ENCODE measurements at places on chromosomes 12 and 14. TPM values are rescaled to one million over a fixed set of nuclear protein-coding genes. Genes with fewer than 3 reads are reported as not detected.

DNA sequence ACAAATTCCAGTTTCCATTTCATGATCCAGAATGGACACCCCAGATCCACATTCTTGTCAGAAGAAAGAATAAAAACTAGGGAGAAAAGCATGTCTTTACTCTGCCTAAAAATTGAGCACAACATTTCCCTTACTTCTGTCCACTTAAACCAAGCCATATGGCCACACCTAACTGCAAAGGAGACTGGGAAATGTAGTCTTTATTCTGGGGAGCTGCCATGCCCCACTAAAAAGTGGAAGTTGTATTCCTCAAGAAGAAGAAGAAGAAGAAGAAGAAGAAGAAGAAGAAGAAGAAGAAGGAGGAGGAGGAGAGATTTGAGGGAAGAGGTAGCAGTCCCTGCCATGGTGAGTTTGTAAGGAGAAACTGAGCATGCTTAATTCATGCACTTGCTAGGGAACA, 84.5 kb downstream of the GPR65 start:
- DNase-seq = no peak

DNA sequence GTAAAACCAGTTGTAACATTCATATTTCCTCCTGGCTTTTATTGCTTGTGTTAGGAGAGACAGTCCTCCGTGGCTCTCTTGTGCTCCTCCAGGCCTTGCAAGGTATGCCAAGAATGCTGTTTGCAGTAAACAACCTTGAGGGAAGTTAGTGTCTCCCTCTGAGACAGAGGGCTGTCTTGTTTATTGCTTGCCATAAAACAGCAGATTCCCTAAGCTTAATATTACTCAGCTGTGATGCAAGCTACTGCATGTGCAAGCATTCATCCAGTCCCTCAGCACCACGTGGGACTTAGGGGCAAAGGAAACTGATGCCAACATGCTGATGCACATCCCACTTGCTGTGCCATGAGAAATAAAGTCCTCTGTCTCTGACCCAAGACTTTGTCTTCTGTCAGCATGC, 6.6 kb downstream of the POMT2 start:
- DNase-seq = peak; percentile 41

GRCh38 chr12:91239481-91239880, 56.9 kb upstream of the DCN start:
- peak; percentile 30 for DNase-seq

GRCh38 chr12:113537751-113538087, 66.0 kb upstream of the LHX5 start:
- no peak for DNase-seq

DNA sequence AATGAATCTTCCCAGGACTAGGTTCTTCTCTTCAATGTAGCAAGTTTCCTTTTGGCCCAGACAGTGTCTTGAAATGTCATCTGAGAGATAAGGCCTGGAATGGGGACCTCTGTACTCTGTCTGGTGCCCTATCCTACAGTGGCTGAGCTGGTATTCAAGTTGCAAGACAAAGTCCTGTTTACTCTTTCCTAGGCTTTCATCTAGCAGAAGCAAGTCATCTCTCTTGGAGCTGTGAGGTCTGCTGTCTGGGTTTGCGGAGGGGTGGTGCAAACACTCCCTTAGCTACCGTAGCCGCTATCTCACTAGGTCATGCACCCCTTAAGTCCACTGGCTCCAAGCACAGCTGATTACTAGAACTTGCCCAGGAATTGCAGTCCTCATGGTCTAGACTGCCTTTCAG, 149.7 kb upstream of the SLC16A7 start:
- DNase-seq = no peak

IRAK3 gene
- total RNA-seq = 77.2 TPM

TTC5 gene
- 21.8 TPM for total RNA-seq

Measured in lung (tissue), 17 donors.